ENCODE measurements at places on chromosomes 5 and 9.

GRCh38 chr5:43193181-43193893 lies 1.3 kb downstream of the NIM1K start:
- peak; percentile 85 for DNase-seq

GRCh38 chr5:138488481-138488945 lies 23.2 kb downstream of the EGR1 start:
- DNase-seq, result peak; percentile 85

DNA sequence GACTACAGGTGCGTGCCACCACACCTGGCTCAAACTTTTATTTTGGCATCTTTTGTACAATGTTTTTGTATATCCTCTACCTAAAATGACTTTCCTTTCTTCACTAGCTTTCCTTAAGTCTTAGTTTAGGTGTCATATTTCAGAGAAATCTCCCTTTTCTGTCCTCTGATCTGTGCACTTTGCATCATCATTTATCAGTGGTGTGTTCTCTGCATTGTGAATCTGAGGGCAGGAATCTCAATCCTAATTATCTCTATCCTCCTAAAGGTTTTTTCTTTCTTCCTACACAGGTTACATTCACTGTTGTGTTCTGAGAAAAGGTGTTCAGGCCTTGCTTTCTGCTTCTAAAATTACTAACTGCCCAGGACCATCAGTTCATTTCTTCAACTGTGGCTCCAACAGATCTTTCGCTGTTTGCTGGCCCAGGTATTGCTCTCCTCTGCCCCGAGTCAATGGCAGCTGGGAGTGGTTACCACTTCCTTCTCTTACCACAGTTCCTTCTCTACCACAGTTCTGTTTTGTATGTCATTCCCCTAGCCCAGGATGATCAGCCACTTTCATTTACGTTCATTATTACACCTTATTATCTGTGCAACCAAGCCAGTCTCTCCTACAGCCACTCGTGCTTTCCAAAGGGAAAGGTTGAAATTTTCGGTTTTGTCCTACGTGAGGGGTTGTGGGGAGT lies 14.0 kb downstream of the TGFBR1 start:
- DNase-seq, result peak; percentile 73

- no peak for DNase-seq
These were observed 82.8 kb upstream of the SPATA31C2 start for GRCh38 chr9:88221105-88221504.

GRCh38 chr5:94355811-94356210 lies 262.6 kb downstream of the KIAA0825 start:
- no peak for DNase-seq

DNA sequence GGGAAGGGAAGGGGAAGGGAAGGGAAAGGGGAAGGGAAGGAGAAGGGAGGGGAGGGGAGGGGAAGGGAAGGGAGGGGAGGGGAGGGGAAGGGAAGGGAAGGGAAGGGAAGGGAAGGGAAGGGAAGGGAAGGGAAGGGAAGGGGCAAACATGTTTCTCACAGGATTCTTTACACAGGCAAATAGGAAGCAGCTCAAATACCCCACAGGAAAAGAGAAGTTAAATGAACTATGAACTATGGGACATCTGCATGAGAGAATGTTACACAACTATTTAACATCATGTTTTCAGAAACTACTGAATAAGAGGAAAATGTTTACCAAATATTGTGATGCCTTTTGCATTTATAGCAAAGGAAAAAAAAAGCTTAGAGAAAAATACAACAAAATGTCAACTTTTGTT lies 125.4 kb upstream of the SLC30A5 start:
- DNase-seq, result peak; percentile 33

Measured in hematopoietic multipotent progenitor cell treated with erythropoietin and hydrocortisone succinate and interleukin-3 and kit ligand, for 4 days (in vitro differentiated cells).